A172 (cell line): ENCODE measurements at places on chromosomes 13 and 19. TPM values are rescaled to one million over a fixed set of nuclear protein-coding genes. Genes with fewer than 3 reads are reported as not detected.

Gene LYPD3
- 0.43 TPM in 1 of 2 replicates, not detected in the other for total RNA-seq

Gene CCDC70
- not detected in 2 replicates for total RNA-seq

GRCh38 chr13:22812793-22813192 lies 368.0 kb upstream of the SGCG start:
- DNase-seq = no peak

DNA sequence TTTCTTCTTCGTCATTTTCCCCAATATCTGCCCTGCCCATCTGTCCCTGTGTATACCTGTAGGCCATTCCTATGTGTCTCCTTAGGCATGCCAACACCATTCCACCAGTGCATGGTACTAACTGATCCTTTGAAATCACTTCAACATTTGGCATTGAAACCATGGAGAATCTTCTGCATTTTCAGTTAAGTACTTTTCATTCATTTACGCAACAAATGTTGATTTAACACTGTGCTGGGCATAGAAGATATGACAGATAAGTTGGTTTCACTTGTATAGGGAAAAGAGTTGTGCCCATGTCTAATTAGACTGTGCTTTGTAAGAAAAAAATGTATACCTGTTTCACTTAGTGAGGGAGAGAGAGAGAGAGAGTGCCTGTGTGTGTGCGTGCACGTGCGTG lies 77.9 kb upstream of the FLT1 start:
- no peak for DNase-seq

DNA sequence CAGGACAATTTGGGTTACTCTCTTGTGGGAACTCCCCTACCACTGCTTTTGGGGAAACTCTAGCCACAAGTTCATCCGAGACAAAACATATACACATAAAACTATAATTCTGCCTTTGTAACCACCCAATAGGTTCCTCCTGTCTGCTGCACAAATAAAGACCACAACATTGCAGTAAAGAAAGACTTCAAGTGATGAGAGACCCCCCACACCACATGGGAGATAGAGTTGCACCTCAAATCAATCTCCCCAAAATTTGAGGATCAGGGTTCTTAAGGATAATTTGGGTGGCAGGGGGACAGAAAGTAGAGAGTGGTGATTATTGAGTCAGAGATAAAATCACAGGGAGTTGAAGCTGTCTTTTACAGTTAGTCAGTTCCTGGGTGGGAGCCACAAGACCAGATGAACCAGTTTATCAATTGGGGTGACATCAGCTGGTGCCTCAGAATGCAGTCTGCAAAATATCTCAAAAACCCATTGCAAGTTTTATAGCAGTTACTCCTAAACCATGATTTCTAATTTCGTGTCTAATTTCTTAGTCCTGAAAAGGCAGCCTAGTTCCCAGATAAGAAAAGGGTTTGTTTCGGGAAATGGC lies 1348.5 kb downstream of the PCDH9 start:
- no peak for DNase-seq

DNA sequence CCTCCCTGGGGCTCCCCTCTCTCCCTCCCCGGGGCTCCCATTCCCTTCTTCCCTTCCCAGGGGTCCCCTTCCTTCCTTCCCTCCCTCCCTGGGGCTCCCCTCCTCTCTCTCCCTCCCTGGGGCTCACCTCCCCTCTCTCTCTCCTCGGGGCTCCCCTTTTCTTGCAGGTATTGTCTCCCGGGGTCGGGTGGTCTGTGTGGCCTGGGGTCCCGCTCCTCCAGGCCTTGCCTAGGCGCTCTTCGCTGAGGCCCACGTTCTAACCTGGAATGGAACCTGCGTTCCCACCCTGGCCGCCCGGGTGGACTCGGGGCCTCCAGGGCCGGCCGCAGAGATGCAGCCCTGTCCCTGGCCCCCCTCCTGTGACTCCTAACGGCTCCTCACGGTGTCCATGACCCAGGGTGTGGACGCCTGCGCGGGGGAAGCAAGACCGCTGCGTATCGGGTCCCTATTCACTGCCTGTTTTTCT lies 940 bp upstream of the DCUN1D2 start:
- DNase-seq = no peak

GRCh38 chr19:47407417-47407774 lies 11.9 kb downstream of the MEIS3 start:
- no peak for DNase-seq

DNA sequence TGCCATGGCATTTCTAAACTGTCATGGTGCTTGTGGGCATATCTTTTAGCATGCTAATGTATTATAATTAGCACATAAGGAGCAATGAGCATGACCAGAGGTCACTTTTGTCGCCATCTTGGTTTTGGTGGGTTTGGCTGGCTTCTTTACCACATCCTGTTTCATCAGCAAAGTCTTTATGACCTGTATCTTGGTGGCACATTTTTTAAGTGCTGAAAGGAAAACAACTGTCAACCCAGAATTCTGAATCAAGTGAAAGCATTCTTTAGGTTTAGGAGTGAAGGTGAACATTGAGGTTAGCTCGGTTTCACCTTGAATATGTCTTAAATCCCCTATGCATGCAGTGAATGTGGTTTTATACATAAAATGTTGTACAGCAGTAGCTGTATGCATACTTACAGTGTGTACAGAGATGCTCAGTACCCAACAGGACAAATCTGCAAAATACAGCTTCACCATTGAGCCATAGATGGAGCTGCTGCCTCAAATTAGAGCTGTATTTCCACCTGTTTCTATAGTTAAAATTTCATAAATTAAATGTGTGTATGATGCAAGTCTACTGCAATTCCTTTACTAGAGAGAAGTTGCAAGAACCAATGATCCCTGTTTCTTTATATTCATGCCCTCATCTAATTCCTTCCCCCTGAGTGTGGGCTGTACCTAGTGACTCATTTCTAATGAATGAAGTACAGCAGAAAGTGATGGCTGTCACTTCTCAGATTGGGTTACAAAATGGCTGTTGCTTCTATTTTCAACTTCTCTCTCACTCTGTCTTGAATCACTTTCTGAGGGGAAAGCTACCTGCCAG lies 25.2 kb upstream of the IGSF23 start:
- peak; percentile 86 for DNase-seq
